A549 treated with Hydrocortisone at 1 μM for 4 hours (cell line): ENCODE measurements at places on chromosomes 5 and 9. TPM values are rescaled to one million over a fixed set of nuclear protein-coding genes. Genes with fewer than 3 reads are reported as not detected.

The GRXCR2 gene
- total RNA-seq = not detected in 5 replicates

The CYSRT1 gene
- total RNA-seq = 3.0 to 5.5 TPM (median 4.2 TPM) in 5 replicates

The NEK6 gene
- 54.7 to 71.7 TPM (median 67.6 TPM) in 5 replicates for total RNA-seq

The EIF4E1B gene
- not detected in 5 replicates for total RNA-seq

The PLPPR1 gene
- total RNA-seq = not detected in 5 replicates

The IQGAP2 gene
- total RNA-seq = 1.8 to 2.9 TPM (median 2.4 TPM) in 5 replicates

The MARCOL gene
- not detected in 5 replicates for total RNA-seq

The CHD1 gene
- 23.4 to 43.5 TPM (median 25.7 TPM) in 5 replicates for total RNA-seq

The SLC34A1 gene
- not detected in 5 replicates for total RNA-seq

The DOCK2 gene
- total RNA-seq = 2.0 to 4.5 TPM (median 2.4 TPM) in 5 replicates

The ARHGEF28 gene
- 10.6 to 13.3 TPM (median 10.9 TPM) in 5 replicates for total RNA-seq

The INSYN2B gene
- 0.12 to 0.25 TPM (median 0.16 TPM) in 5 replicates for total RNA-seq

The STKLD1 gene
- 0.53 to 1.2 TPM (median 0.81 TPM) in 5 replicates for total RNA-seq

The WDR31 gene
- 0.90 to 1.5 TPM (median 1.1 TPM) in 5 replicates for total RNA-seq
